ENCODE measurements at places on chromosomes 2 and 18. TPM values are rescaled to one million over a fixed set of nuclear protein-coding genes. Genes with fewer than 3 reads are reported as not detected.

The GTF2A1L gene
- not detected for polyA plus RNA-seq

The ASB1 gene
- 31.9 TPM for polyA plus RNA-seq

The TANK gene
- 62.4 TPM for polyA plus RNA-seq

The CNGA3 gene
- not detected for polyA plus RNA-seq

The LONRF2 gene
- not detected for polyA plus RNA-seq

The COL4A4 gene
- polyA plus RNA-seq: 3.5 TPM

The MC4R gene
- polyA plus RNA-seq: not detected

The CGREF1 gene
- not detected for polyA plus RNA-seq

The EN1 gene
- not detected for polyA plus RNA-seq

The OBSL1 gene
- 0.12 TPM for polyA plus RNA-seq

The CLEC4F gene
- polyA plus RNA-seq: not detected

The LIMS4 gene
- polyA plus RNA-seq: not detected

The TIMM21 gene
- polyA plus RNA-seq: 28.5 TPM

The TGFA gene
- 0.04 TPM for polyA plus RNA-seq

The ZBTB14 gene
- 17.5 TPM for polyA plus RNA-seq

The HJURP gene
- polyA plus RNA-seq: 0.65 TPM

The NT5DC4 gene
- not detected for polyA plus RNA-seq

The FBXO15 gene
- polyA plus RNA-seq: 1.6 TPM

The KATNAL2 gene
- 1.3 TPM for polyA plus RNA-seq

The LYPD6 gene
- not detected for polyA plus RNA-seq

Data from B cell (primary cell).